Stimulated activated CD4-positive, alpha-beta T cell treated with anti-CD3 and anti-CD28 coated beads, Interleukin-1b, Interleukin-23, amount 100 ng/mL, for 4 hours (primary cell): ENCODE measurements at places on chromosomes 12 and 14.
A peak's percentile ranks its signal among the peaks of the same experiment; 100 is the strongest.

DNA sequence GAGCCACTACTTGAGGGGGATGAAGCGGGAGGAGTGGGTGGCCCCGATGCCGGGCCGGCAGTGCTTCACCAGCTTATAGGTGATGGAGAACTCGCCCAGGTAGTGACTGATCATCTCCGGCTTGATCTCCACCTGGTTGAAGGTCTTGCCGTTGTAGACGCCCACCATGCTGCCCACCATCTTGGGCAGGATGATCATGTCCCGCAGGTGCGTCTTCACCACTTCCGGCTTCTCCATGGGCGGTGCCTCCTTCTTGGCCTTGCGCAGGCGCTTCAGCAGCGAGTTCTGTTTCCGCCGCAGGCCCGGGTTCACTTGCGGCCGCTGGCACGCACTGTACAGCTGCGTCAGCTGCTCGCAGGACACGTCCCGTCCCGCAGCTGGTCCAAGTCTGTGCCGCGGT, 3.4 kb downstream of the TIGAR start:
- no peak for DNase-seq

DNA sequence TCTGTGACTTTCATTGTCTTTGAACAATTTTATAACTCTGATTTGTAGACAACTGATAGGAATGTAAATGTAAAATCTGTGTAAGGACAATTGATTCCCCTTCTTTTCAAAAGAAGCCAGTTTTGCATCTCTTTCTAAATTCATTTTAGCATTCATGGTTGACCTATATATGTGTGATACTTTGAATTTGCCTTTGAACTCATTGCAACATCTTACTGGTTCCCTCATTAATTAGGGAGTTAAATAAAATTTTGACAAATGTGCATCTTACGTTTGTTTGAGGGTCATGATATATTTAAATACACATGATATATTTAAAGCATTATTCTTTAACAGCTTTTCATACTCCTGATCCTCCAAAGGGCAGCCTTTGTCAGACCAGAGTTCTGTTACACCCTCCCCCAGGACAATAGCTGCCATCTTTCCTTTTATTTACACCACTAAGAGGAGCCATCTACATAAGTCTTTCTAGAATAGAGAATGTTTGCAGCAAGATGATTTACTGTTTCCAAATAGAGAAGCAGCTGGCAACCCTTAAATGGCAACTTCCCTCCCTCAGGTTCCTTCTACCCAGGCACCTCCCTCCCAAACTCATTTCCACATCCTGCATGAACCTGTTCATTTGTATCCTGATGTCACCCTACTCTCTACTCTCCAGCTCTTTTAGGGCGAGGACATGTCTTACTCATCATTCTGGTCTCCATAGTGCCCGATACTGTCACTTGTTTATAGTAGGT, 40.2 kb upstream of the APPL2 start:
- DNase-seq = no peak

- DNase-seq = no peak
Measured at GRCh38 chr14:94395888-94396574, 7.6 kb upstream of the SERPINA1 start.

- DNase-seq = no peak
Measured at GRCh38 chr12:80176706-80177105, 77.4 kb downstream of the OTOGL start.

GRCh38 chr12:3933074-3933818, 60.0 kb upstream of the PARP11 start:
- DNase-seq = no peak

GRCh38 chr14:68284834-68285233, 465.3 kb downstream of the RAD51B start:
- no peak for DNase-seq

GRCh38 chr12:95054206-95054605, 19.2 kb downstream of the NR2C1 start:
- no peak for DNase-seq

- no peak for DNase-seq
Measured at GRCh38 chr12:56490360-56490759, 2.4 kb upstream of the GLS2 start.

GRCh38 chr12:115402443-115403180, 718.6 kb upstream of the TBX3 start:
- no peak for DNase-seq

DNA sequence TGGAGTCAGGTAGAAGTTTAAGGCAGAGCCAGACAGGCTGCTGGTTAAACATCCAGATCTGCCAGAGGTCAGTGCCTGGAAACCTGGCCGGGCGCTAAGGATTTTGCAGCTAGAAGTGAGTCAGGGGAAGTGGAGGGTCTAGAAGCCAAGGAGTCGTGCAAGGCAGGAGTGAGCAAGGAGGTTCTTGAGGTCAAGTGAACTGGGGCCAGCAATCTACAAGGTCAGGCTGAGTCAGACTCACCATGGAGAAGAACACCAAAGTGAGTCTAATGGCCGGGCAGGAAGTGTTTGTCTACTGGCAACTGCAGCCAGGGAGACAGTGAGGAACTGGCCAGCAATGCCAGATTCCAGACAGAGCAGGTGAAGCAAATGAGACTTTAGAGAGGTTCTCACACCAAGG, 628.2 kb downstream of the ETNK1 start:
- no peak for DNase-seq

DNA sequence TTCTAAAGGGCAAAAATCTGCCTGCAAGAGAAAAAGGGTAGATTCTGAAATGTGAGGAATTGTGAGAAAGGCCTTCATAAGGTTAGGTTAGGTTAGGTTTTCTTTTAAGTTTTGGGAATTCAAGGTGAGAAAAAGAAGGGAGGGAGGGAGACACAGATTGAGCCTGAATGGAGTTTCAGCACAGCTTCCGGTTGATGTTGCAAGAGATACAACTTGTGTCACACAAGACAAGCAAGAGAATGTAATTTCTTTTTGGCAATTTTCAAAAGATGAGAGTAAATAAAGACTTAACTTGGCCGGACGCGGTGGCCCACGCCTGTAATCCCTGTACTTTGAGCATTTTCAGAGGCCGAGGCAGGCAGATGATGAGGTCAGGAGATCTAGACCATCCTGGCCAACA, 63.8 kb downstream of the CPSF2 start:
- no peak for DNase-seq

DNA sequence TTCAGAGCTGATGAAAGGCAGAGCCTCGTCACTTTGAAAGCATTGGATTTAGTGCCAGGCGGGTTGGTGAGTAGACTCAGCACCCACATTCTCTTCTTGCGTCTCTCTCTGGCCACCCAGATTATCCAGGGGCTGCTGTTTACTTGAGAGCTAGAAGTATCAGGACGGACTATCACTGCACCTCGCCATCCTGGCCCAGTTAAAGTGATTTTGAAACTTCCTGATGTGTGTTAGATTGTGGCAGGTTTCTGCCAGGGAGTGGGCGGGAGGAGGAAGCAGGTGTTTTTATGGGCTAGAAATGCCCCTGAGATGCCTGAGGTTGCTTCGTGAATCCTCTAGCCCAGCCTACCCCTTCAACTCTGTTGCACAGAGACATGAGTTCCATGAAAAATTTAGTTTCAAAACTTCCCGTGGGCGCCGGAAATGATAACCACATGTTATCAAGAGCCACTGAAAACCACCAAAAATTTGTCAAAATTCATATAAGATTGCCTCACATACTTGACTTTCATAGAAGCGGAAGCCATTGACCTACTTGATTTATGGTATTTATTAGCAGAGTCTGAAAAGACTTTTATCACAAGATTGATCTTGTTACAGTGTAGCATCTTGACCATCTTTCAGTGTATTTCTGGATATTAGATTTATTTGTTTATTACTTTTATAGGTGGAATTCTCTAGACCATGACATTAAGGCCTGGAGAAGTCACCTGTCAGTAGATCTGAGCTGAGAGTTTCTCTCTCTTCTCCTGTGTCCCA, 466.0 kb downstream of the RAD51B start:
- DNase-seq = peak; percentile 40

- DNase-seq = no peak
Measured at GRCh38 chr12:12676605-12677004, 19.4 kb downstream of the GPR19 start.

DNA sequence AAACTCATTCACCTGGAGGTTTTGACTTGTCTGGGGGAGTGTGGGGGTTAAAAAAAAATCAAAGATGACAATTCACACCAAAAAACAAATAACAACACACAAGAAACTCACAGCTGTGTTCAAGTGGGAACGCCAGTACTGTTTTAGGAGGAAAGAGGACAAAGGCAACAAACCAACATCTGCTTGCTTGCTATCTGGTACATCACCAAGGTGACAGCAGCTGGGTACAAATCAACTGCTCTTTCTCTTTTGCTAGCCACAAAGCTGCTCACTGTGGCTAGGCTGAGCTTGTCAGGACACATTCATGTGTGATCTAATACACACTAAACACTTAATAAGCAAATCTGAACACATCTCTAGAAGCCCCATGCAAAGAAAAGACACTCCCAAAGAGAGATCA, 128.0 kb upstream of the RAP1B start:
- DNase-seq = no peak

GRCh38 chr12:23750923-23751322, 198.5 kb downstream of the SOX5 start:
- DNase-seq = no peak

DNA sequence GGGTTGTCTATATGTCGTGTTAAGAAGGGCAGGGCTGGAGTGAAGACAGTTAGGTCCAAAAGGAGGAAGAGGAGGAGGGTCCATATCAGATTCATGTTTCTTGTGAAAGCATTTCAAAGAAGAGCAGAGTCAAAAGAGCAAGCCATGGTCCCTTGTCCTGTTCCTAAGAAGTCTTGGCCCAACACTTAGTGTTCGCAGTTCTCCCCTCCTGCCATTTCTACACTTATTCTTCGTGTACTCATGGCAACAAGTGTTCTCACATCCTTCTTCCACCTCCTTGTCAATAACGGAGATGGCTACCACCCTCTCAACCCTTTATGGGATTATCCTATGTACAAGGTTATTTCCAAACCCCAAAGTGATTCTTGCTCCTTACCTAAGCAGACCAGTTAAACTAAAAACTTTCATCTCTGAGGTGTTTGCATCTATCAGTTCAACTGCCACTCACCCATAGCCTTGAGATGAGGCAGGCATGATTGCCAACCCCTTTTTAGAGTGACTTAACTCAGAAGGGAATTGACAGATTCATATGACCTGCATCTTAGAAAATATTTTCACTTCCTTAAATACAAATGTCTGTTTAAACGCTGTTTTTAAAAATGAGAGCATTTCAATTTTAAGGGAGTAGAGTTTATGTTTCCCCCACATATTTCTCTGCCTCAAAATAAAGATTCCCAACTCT, 19.8 kb upstream of the RNASE2 start:
- no peak for DNase-seq

DNA sequence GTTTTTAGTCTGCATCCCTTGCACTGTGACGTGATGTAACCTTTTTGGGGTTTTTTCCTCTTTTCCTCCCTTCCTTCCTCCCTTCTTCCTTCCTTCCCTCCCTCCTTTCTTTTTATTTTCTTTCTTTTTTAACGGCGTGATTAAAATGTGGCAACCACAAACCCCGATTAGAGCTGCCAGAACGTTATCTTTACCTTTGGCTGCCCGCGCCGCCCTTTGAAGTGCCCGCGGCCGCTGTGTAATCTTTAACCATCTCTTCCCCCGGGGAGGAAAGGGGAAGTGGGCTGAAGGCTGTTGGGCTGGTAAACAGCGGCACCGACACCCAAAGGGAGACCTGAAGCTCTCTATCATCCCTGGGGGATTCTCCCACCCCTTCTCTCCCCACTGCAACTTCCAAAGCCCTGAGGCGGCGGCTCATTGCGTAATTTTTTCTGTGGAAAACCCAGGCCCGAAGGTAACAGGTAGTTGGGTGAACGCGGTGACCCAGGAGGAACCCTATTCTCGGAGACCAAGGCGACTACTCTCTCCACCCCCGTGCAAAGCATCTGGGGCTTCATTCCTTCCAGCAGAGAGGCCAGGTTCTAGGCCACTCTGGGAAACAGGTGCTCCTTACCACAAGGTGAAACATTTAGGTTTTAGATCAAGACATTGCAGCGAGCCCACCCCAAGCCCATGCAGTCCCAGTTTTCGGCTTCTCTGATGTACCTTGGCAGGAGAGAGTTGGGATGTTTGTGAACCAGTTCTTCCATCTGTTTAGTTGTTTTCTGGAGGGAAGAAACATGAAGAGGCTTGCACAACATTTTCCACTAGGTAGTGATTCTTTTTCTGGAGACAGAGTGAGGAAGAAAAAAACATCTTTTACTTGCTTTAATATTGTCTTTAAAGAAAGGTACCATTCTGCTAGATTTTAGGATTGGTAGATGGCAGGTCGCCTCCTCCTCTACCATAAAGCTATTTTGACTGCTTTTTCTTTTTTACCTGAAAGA, 1.5 kb downstream of the LGR5 start:
- no peak for DNase-seq

DNA sequence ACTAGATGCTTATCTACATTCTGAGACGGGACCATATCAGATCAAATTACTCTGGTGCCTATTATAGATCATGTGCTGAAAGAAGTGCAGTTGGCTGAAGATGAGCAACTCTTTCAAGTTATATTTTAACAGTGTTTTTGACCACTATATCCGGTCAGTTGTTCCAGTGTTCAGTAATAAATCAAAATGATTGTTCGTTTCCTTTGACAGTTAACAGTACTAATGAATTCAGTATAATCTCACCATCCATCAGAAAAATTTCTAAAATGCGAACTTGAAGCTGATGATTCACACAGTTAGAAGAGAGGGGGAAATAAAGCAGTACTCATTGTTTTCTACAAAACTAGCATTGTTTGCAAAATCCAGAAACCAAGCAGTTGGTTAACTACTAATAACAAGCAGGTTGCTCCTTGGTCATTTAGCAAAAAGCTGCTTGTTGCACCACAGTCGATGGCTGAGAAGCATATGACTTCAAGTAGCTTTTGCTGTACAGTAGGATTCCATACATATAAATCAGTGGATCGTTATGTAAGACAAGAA, 2.3 kb downstream of the RPS6KA5 start:
- DNase-seq = no peak

DNA sequence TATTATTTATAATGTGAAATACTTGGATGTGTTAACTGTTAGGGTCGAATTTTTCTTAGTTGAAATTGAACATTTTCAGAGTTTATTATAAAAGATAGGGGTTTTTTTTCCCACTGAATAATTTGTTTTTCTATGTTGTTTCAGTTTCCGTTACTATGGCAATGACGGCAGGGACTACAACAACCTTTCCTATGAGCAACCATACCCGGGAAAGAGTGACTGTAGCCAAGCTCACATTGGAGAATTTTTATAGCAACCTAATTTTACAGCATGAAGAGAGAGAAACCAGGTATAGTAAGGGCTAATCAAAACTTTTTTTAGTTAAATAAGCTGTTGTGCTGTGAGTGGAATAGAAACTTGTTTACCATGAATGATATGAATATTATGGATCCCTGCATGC, 35.1 kb upstream of the BMAL2 start:
- no peak for DNase-seq

GRCh38 chr12:109020796-109021380, at the start of gene SVOP:
Gene SVOP, minus strand, starts transcription at chr12:109021068. Its CDS starts 200 bp downstream, at chr12:109020868.
- DNase-seq = peak; percentile 18
